Caki2 (cell line): ENCODE measurements at places on chromosomes 3 and 15.

DNA sequence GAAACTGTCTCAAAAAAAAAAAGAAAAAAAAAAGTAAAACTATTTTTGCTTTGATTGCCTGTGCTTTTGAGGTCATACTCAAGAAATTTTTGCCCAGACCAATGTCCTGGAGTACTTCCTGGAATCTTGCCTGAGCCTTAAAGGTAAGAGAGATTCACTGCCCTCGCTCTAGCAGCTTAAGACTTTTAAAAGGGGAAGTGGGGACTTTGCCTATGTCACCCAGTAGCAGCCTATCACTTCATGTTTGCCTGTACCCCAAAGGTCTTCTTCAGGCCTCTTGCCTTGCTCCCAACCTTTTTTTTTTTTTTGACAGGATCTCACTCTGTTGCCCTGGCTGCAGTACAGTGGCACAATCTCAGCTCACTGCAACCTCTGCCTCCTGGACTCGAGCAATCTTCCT lies 18.9 kb upstream of the GOLGB1 start:
- no peak for DNase-seq

DNA sequence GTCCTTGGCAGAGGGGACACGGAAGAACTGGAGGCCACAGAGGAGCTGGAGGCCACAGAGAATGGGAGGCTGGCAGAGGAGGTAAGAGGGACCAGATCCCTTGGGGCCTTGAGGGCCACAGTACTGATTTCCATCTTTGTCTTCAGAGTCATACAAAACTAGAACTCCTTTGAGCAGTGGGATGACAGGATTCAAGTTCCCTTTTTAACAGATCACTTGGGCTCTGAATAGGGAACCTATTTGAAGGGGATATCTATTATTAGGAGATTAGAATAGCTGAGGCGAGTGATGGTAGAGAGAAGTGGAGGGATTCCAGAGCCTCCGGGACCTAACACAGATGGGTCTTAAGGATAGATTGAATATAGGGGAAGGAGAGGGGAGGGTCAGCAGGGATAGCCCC lies 55.7 kb downstream of the OXNAD1 start:
- no peak for DNase-seq

GRCh38 chr15:50260969-50261496 lies 4.5 kb downstream of the HDC start:
- no peak for DNase-seq

GRCh38 chr3:52494445-52494844 lies 693 bp upstream of the STAB1 start:
- DNase-seq: no peak

- peak; percentile 44 for DNase-seq
Measured at GRCh38 chr15:83305704-83306291, 21.3 kb upstream of the BNC1 start.

GRCh38 chr3:144879701-144880100 lies 908.1 kb downstream of the DIPK2A start:
- DNase-seq: no peak

GRCh38 chr15:96515371-96515770 lies 184.9 kb downstream of the NR2F2 start:
- peak; percentile 80 for DNase-seq

DNA sequence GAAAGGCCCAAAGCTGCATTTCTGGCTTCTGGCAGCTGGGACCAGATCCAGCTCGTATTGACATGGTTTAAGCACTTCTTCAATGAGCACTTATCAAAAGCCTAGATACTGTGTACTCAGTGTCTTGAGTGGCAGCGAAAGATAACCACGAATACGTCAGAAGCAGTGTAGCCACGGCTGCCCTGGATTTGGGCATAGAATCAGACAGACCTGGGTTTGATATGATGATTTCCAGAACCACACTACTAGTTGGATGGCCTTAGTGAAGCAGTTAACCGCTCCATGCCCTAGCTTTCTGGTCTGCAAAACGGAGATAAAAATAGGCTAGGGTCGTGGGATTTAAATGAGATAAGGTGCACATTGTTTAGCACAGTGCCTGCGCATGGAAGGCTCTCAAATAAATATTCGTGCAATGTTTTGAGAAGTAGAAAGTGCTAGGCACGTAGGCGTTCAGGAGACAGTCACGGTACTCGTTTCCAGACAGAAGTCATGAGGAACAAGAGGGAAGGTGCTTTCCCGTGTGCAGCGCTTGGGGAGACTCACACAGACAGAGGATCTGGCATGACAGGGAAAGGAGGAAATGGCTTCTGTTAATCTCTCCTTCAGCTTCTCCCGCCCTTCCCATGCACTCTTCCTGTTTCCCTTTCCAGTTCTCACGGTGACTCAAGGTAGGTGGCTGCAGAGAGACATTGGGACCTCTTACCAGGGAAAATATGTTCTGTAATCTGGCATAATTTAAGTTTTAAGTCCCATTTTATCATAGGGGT lies 70.3 kb downstream of the CCNL1 start:
- peak; percentile 71 for DNase-seq

DNA sequence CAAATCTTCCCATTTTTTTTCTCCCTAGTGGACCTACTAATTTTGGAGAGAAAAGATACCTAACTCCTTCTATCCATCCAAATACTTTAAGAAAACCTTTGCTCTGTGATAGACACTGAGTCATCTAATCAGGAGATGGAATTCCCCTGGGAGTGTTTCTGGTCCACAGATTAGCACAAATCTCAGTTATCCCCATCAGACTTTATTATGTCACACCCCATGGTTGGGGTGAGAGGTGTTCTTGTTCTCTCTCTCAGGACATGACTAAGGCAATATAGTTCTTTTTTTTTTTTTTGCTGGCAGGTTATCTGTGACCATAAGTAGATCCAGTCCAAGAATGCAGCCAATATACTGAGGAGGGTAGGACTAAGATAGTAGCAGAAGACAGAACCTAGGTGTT lies 15.8 kb downstream of the SLC9A9 start:
- peak; percentile 70 for DNase-seq

DNA sequence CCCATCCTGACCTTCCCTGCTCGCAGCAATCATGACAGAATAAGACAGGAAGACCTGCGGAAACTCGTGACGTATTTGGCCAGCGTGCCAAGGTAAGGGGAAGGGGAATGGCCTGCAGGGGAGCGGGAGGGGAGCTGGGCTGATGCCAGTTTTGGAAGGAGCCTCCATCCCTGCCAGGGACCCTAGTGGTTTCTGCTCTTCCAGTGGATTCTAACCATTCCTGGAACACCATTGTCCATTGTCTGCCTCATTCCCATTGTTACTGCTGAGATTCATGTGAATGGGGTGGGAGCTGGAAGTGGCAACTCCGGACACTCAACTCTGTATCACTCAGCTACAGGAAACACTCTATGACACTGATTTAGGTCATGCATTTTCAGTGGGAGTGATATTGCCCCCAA lies 242.9 kb upstream of the ROPN1 start:
- DNase-seq: no peak

- DNase-seq: no peak
Measured at GRCh38 chr3:127305499-127306060, 17.7 kb upstream of the PRR20G start.

DNA sequence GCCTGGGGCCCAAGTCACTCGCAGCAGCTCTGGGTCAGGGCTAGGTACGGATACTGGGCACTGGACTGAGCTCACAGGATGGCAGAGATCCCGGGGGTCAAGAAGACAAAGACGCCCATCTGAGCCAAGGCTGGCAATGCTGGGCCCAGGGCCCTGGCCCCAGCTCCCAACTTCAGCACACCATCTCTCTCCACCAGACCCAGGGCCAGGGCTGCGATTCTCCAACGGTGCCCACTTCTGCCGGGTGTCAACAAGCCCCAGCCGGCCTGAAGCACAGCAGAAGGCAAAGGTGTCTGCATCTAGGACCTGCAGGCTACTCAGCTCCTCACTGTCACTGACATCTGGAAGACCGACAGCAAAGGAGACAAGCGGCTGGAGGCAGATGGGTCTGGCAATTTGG lies 8.6 kb downstream of the WDR73 start:
- DNase-seq: no peak

GRCh38 chr3:44970926-44971490 lies 5.0 kb downstream of the ZDHHC3 start:
- DNase-seq: no peak

DNA sequence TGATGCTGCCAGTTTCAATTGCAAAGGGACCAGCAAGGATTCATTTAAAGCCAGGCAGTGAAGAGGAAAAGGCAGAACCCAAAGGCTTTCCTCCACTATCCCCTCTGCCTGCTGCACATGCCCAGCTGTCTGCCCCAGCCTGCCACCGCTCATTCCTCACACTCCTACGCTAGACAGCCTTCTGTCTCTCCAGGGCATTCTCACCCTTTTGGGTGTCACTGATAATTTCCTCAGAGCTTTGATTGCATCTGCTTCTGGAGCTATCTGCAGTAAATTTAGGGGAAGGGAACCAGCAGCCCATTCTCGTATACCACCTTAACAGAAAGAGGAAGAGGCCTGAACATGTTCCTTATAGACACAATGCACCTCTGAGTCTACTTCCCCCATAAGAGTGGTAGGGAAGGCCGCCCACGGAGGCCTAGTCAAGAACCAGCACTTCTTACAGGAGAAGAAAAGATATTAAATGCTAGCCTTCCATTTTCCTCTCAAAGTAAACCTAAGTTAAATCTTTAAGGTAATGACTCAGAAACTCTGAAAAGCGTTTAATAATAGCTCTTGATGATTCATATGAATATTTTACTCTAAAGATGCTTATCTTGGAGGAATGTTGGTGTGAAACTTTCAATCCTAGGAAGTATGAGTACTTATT lies 20.9 kb downstream of the NUDT16 start:
- no peak for DNase-seq

DNA sequence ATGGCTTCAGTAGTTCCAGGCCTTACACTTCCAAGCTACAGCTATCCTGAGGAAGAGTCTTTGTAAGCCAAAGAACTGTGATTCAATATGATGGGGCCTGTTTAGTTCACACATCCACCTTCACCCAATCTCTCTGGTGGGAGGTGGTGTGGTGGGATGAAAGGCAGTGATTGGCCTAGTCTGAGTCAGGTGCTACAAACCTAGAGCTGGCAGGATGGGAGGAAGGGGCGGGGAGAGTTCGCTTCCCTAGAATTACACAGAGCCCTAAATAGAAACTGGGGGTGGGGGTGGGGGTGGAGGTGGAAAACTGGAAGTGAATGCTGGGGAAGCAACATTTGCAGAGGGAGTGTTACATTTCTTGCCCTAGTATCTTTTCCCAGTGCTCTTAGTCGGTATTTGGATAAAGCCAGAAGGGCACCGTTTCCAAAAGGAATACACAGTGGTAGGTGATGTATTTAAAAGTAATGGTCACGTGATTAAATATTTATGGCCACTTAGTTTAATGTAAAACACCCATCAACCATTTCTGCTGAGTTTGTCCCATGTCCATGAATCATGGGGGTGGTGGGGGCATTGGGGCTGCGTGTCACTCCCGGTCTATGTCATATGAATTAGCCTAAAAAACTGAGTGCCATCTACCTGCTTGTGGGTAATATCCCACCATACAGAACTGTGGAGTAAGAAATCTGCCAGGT lies 247.6 kb upstream of the PROK2 start:
- DNase-seq: no peak

- DNase-seq: no peak
Measured at GRCh38 chr3:172520301-172520831, 2.9 kb downstream of the TNFSF10 start.

- no peak for DNase-seq
Measured at GRCh38 chr3:194556086-194557056, 69.6 kb upstream of the ATP13A3 start.

DNA sequence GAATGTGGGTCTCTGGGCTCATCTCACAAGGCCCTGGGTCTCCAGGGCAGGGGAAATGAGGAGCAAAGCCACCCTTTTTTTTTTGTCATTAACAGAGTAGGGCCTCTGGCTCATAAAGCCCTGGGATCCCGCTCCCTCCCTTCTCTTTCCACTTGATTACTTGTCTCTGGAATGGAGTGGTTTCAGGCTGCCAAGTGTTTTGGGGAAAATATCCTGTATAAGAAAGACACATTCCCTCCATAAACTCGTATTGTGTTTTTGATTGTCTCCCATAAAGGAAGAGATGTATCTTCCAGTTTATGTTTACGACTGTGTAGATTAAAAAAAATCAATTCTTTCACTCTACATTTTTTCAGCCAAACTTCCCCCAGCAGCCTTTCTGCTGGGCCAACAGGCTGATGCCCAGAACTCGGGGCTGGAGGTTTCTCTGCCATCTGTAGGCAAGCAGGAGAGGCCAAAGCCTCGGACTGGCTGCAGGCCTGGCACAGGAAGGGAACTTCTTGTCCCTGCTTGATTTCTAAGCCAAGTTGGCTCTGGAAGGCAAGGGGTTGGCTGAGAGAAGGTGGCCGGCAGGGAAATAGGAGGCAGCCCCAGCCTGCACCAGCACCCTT lies 49.4 kb upstream of the INSYN1 start:
- no peak for DNase-seq

- no peak for DNase-seq
Measured at GRCh38 chr3:182855076-182855475, 61.8 kb downstream of the ATP11B start.

GRCh38 chr3:53730576-53730975 lies 115.6 kb downstream of the CHDH start:
- DNase-seq: no peak

- no peak for DNase-seq
Measured at GRCh38 chr3:130779031-130779430, 32.4 kb upstream of the PIK3R4 start.

DNA sequence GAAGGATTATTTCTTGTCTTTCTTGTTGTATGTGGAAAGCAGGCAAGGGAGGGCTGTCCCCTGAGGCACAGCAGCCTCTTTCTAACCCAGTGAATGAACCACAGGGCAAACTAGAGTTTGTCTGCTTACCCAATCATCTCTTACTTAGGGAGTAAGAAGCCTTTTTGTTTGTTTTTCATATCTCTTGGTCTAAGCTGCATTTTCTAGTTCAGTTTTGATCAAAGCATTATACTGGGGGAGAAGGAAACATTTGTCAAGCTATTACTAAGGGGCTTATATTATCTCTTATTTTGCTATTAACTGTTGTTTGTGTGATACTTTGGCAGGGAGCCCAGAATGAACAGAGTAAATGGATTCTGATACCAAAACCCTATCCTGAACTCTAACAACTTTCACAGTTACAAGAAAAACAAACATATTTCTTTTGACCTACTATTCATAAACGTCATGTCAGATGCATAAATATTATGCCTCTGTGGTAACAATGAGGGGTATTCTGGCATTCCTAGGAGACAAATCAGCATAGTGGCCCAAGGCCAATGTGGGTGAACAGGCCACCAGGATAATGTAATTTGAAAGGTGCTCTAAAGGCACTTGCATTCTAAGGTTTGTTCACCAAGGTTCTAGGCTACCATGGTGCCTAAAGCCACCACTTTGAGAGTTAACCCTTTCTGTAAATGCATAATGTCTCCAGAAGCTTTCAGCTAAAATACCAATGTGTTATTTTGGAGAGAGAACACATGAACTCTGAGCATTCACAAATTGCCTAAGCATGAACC lies 271.6 kb upstream of the ZPLD1 start:
- DNase-seq: peak; percentile 97

DNA sequence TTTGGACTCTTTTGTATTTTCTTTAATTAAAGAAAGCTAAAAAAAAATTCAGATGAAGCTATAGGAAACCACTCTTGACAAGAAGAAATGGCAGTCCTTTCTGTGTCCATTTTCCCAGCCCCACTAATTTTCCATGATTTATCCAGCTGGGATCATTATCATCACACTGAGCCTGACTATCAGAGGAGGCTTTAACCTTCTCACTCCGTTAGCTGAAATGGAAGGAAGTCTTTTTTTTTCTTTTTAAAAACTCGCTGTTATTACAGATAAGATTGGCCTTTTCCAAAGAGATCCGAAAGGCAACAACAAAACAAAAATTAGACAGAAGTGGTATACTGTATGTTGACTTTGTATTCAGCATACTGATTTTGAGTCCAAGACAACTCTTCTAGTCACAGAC lies 366.2 kb upstream of the ROPN1 start:
- DNase-seq: no peak
